ENCODE measurements at places on chromosomes 2 and 18.

DNA sequence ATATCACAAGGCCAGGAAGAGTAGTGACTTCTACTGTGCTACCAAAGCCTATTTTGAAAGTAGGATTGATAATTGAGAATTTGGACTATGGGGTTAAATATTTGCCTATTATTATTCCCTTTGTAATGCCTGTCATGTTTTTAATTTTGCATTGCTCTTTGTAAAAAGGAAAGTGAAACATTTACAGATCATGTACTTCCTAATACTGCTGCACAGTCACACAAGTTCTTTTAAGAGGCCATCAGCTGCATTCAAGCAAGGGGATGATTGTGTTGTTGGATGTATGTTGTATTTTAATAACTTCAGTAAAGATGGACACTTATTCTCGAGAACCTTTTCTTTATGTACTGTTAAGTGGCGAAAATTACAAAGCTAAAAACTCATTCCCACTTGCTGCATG lies 70.1 kb downstream of the PLEKHA3 start:
- no peak for DNase-seq

- DNase-seq = no peak
Measured at GRCh38 chr2:225771701-225772100, 372.2 kb downstream of the NYAP2 start.

- DNase-seq = no peak
Measured at GRCh38 chr2:70680735-70681134, 87.3 kb downstream of the ADD2 start.

GRCh38 chr2:128545829-128546228 lies 227.2 kb upstream of the HS6ST1 start:
- DNase-seq = no peak

- DNase-seq = no peak
Measured at GRCh38 chr18:36047521-36047920, 19.8 kb downstream of the RPRD1A start.

DNA sequence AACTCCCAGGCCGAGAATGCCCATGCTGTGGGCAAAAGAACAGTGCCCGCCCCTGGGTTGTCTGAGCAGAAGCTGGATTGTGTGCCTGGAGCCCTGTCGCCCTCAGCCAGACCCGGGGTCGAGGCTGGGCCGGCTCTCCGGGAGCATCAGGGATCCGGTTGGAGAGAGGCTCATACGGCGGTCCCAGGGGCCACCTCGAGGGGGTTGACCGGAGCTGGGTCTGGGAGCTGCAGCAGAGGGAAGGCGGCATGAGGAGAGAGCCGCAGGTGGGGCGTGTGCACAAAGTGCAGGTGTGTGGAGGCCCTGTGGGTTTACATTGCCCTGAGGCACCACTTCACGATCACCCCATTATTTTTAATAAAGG lies 39.5 kb downstream of the MBP start:
- DNase-seq = no peak
